Activated T-cell treated with anti-CD3 and anti-CD28 coated beads for 48 hours (primary cell): ENCODE measurements at places on chromosomes 3 and 15.

- DNase-seq, result no peak
Observed at GRCh38 chr15:92606126-92606835, 49.3 kb downstream of the FAM174B start.

DNA sequence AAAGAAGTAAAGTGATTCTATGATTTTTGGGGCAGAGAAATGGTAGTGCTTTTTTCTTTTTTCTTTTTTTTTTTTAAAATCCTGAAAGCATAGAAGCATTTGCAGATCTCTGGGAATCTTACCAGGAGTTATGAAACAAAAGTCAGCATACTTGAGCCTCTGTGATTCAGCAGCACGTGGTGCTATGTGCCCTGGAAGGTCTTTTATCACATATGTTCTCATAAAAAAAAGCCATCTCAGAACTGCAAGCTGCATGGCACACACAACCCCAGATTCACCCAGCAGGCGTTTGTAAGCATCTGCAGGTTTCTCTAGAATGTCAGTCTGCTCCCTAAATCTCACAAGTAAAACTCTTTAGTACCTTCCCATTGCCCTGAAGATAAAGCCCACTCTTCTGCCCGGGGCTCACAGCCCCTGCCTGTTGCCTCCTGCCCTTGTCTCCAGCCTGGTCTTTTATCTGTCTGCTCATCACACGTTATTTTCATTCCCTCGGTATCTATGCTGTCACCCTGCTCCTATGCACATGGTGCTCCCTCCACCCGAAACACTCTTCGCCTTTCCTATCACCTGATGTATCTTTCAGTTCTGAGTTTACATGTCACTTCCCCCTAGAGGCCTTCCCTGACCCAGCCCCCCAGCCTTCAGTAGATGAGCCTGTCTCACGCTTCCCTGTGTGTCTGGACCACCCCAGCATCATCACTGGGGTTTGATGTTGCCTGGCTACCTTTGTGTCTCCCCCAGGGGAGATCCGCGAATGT, 72.4 kb downstream of the CHDH start:
- no peak for DNase-seq

GRCh38 chr3:129602730-129603560, 3.5 kb downstream of the PLXND1 start:
- no peak for DNase-seq

DNA sequence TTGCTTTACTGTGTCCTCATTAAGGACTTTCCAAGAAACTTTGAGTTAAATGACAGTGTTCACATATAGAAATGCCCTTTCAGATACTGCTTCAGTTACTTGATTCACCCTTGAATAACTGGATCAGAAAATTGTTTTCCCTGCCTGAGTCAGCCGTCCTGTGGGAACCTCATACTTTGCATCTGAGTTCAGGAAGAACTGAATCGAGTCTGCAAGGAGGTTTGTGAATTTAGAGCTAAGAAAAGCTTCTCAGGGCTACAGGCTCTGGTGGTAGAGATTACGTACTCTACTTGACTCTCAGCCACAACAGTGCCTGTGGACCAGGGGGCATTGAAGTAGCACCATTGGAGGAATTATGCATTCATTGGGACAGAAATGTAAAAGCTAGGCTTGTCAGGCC, 252.4 kb upstream of the C2CD4B start:
- no peak for DNase-seq

- DNase-seq, result no peak
Observed at GRCh38 chr3:14740983-14741382, 66.0 kb downstream of the C3orf20 start.

DNA sequence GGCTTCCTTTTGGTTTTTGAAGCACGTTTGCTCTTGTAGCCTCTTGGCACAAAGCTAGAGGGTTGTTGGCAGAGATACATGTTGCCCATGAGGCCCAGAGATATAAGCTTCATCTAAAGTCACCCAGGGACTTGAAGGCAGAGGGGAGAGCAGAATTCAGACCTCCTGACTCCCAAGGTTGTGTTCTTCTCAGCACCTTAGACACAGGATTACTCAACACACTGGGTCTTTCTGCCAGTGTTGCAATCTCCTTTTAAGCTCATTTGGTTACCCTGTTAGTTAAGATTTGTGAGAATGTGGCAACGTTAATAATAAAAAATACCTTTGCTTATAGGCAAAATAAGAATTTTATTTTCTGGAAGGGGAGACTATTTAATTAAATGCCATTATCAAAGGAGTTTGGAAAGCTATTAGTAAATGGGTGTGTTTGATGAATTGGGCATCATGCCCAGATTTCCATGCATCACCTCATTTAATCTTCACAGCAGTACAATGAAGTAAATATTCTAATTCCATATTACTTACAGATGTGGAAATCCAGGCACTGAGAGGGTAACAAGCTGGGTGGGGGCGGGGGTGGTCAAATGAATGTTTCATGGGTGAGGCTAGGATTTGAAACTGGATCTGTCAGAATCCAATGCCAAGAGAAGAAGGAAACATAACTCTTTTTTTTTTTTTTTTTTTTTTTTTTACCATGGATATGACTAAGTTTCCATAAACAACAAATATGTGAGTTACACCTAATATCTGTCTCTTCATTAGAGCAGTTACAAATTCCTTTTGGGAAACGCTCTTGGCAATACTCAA, 183.3 kb downstream of the NR1D2 start:
- no peak for DNase-seq

DNA sequence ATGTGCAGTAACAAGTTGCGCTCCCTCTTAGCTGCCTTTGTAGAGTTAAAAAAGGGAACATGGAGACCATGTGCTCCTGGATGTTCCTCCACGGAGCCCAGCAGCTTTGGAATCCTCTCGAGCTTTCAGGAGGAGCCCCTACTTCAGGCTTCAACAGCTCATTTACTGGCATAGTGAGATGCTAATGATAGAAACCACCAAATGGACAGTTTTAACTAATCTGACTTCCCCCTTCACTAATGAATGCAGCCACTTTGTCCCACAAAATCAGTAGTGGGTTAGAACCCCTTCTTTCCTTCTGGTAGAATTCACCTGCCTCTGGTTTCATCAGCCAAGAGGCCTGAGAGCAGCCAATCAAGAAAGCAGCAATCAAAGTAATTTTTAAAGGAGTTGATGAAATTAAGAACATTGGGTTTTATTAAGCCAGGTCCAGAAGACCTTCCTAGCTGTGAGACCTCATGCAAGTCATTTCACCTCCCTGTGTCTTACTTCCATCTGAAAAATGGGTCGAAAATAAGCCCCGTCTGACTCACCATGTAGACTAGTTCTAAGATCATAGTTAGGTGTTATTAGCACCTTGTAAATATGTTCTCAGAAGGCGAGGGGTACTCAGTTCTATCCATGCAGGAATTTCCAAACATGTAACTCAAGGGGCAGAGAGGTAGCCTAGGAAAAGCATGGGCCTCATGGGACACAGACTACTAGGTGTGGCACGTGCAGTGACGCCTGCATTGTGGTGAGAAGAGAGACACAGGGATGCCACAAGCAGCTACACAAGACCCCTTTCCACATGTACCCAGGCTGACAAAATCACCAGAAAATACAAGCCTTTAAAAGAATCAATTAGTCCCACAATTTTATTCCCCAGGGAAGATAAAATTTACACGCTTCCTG, 179.7 kb upstream of the LPP start:
- DNase-seq, result no peak

DNA sequence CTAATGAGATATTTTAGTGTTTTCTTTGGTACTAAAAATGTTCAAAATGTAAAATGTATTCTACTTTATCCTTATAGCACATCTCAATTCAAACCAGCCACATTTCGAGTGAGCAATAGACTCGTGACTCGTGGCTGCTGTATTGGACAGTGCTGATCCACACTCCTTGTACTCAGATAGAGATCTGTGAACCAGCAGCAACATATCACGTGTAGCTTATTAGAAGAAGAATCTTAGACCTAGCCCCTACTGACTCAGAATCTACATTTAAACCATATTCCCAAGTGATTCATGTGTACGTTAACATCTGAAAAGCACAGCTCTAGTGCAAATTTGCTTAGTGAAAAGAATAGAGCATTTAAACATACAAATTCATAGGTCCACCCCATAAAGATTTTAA, 130.9 kb downstream of the IL1RAP start:
- DNase-seq, result no peak

DNA sequence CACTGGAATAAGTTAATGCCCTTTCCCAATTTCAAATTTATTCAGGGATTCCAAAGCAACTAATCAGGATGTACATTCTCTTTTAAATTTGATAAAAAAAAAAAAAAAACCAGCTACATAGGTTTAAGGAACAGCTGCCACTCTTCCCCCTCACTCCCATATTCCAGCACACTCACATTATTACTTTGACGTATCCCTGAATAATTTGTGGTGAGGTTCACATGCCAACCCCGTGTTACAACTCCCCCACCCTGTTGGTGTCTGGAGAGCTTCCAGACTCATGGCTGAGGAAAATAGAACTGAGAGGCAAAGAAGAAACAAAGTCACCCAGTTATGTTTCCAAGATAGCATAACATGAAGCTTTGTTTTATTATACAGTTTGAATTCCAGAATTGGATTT, 300.5 kb upstream of the MME start:
- no peak for DNase-seq

- no peak for DNase-seq
Observed at GRCh38 chr3:13497386-13497785, 17.3 kb downstream of the HDAC11 start.

DNA sequence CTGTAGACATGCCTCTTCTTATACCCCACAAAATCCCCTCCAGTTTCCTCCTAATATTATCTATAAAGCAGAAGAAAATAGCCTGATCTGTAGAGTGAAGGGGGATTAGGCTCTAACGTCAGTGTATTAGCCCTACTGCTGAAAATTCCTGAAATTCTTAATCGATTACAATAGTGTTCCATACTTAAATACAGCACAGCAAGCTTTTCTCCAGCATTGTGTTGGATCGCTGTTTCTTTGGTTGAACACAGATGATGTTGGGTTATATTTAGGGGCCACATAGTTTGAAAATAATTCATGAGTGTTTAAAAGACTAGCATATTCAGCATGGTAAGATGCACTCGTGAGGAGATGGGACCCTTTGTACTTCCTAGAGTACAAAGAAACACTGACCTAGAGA, 52.5 kb downstream of the PIAS1 start:
- no peak for DNase-seq

GRCh38 chr3:99714146-99714545, 75.8 kb downstream of the COL8A1 start:
- no peak for DNase-seq

GRCh38 chr15:85589851-85590250, 204.9 kb downstream of the KLHL25 start:
- no peak for DNase-seq

DNA sequence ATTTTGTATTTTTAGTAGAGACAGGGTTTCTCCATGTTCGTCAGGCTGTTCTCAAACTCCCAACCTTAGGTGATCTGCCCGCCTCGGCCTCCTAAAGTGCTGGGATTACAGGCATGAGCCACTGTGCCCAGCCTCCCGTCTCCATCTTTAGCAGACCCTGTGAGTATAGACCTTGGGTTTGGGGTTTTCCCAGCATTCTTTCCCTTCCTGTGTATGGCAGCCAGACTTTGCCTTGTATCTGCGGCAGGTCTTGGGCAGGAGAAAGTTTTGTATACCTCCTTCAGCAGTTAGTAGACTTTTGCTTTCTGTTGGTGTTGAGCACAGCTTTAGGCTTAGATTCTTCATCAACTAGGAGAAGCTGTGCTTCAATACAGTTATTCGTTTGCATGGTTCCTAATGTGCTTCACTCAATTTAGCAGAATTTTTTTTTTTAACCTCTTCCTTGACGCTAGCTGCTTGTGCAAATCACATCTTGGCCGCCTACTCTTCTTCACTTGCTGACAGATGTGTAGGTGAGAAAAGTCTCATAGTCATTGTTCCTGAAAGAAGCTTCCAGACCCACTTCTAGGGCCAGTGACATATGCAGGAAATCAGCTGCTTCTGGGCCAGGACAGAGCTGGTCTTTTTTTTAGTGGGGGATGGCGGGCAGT, 38.4 kb downstream of the MAP2K1 start:
- no peak for DNase-seq

DNA sequence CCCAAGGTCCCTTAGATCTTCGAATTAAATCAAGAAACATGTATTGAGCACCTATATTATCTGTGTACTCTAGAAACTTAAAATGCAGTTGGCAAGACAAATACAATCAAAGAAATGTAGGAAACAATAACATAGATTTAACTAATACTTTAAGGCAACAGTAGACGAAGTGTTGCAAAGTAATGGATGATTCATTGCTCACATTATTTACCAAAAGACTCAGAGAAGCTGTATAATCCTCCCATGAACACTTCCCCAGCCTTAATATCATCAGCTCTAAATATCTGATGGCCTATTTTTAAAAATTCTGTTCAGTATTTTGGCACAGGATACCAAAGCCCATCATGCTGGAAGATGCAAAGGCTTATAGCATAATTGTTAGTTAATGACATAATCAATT, 272.1 kb upstream of the TTC14 start:
- no peak for DNase-seq

GRCh38 chr3:42149975-42150374, 58.8 kb downstream of the TRAK1 start:
- no peak for DNase-seq

- DNase-seq, result no peak
Observed at GRCh38 chr3:43794776-43795175, 104.0 kb downstream of the ABHD5 start.

DNA sequence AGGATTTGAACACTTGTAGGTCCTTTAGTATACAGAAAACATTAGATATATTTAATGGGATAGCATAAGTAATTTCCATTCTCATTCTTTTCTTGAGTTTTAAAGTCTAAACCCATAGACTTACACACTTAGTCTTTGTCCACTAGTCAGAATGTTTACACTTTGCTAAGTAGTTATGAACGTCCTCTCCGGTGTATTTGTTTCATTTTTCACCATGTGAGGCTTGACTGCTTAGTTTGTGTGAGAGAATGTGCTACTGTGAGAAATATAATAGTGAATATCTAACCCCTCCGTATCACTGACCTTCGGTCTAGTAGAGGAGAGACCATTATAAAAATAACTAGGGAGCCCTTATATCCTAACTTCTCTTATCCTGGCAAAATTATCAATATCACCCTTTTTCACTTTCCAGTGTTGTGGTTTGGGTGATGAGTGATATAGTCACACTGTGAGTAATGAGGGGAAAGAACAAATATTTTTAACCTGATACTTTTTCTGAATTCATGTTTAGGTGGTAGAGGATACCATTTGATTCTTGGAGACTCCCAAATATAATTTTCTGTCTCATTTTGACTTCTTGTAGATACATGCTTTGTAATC, 122.4 kb downstream of the UBE2E2 start:
- DNase-seq, result no peak

DNA sequence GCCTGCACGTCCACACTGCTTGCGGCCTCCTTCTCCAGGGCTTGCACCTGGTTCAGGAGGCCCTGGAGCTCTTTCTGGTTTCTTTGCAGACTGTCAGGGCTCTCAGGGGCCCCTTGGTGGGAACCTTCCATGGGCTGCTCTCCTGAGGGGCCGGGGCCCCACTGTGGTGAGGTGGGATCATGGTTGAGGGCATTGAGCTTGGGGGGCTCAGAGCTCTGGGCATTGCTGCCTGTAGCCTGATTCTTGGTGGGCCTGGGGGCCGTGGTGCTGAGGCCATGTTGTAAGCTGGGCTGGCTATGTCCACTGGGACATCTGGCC, 7.5 kb downstream of the XIRP1 start:
- no peak for DNase-seq
